Activated naive CD8-positive, alpha-beta T cell treated with anti-CD3 and anti-CD28 coated beads for 36 hours (primary cell): ENCODE measurements at places on chromosomes 11 and 22. TPM values are rescaled to one million over a fixed set of nuclear protein-coding genes. Genes with fewer than 3 reads are reported as not detected.

C22orf31 gene
- total RNA-seq, result not detected

TPH1 gene
- 1.0 TPM for total RNA-seq

CNTF gene
- 3.3 TPM for total RNA-seq

PDE2A gene
- total RNA-seq, result 0.37 TPM

MRGPRF gene
- not detected for total RNA-seq

PRRG4 gene
- total RNA-seq, result 0.87 TPM

AP5B1 gene
- total RNA-seq, result 20.6 TPM

OR2AG1 gene
- total RNA-seq, result not detected

C11orf87 gene
- not detected for total RNA-seq

OR8G1 gene
- total RNA-seq, result not detected

PKP3 gene
- not detected for total RNA-seq
